ENCODE measurements at places on chromosomes 3 and 15.
A peak's percentile ranks its signal among the peaks of the same experiment; 100 is the strongest.

GRCh38 chr15:93073465-93073952 lies 15.5 kb downstream of the RGMA start:
- DNase-seq, result no peak

GRCh38 chr3:111351334-111351733 lies 190.7 kb upstream of the CD96 start:
- no peak for DNase-seq

DNA sequence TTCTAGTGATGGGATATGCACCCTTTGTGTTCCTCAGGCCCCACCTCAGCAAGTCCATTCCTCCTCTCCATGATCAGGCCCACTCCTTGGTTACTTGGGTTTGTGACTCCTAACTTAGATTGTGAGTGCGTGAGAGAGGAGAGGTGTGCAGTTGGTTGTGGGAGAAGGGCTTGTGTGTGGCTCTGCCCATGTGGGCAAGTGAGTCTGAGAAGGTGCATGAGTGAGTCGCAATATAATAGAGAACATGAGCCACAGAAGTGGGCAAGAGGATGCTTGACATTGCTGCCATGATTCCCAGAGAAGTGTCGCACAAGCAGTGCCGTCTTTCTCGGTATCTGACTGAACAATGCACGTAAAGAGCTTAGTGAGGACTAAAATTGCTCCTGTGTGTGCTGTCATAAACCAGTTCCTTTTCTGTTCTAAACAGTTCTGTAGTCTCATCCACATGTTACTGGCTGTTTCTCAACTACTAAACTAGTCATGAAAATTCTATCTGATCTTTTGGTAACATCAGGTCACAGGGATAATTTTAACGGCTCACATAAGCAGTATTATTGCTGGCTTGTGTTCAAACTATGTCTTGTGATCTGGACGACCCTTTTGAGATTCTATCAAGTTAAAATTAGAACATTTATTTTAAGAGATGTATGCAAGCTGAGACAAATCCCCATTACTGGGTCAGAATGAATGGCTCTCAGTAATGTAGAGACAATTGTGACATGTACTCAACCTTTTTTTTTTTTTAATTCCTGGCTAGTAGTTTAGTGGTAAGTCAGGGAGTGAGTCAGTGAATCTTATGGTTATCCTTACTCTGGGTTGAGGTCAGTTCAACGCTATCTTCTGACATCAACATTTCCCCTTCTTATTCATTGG lies 25.6 kb downstream of the GYG1 start:
- no peak for DNase-seq

GRCh38 chr3:114627770-114628169 lies 333.9 kb downstream of the TIGIT start:
- no peak for DNase-seq

GRCh38 chr15:79003896-79004295 lies 59.0 kb upstream of the CTSH start:
- DNase-seq, result no peak

DNA sequence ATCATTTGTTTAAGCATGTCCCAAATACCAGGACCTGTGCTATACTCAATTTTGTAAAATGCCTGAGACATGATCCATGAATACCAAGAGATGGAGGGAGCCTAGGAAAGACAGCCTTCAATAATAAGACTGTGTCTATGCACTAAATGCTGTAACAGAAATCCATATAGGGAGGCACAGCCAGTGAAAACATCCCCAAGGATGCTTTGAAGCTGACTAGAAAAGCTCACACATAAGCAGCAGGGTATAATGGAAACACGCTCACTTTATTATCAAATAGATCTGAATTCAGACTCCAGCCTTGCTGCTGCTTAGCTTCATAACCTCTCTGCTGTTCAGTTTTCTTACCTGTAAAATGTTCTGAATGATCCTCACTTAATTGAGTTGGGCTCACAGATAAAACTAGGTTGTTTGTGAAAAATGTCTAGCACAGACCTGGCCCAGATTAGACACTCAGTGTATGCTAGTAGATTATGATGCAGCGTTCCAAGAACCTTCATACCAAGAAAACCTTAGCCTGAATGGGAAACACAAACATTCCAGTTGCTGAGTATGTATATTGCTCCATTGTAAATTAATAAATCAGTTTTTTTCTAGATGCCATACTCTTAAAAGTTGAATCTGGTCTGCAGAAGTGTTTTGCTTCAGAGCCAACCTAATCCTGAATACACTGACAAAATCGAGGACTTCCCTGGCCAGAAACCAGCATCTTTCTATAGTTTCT lies 3.8 kb upstream of the LARP6 start:
- no peak for DNase-seq

- no peak for DNase-seq
Measured at GRCh38 chr3:194492001-194492400, 5.2 kb upstream of the ATP13A3 start.

DNA sequence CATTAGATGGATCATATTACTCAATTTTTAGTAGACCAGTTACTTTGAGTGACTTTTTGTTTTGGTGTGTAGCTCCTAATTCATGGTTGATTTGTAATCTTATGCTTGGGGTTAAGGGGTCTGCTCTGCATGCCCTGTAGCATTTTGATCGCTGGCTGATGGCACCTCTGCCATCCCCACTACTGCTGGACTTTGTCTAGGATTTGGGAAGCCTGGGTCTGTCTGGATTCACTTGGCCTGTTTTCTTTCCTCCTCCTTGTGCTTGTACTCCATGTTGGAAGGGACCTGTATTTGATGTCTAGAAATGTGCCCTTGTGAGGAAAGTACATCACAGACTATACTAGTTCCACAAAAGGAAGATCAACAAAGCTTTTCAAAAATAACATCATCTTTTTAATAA lies 154.1 kb downstream of the FNDC3B start:
- no peak for DNase-seq

DNA sequence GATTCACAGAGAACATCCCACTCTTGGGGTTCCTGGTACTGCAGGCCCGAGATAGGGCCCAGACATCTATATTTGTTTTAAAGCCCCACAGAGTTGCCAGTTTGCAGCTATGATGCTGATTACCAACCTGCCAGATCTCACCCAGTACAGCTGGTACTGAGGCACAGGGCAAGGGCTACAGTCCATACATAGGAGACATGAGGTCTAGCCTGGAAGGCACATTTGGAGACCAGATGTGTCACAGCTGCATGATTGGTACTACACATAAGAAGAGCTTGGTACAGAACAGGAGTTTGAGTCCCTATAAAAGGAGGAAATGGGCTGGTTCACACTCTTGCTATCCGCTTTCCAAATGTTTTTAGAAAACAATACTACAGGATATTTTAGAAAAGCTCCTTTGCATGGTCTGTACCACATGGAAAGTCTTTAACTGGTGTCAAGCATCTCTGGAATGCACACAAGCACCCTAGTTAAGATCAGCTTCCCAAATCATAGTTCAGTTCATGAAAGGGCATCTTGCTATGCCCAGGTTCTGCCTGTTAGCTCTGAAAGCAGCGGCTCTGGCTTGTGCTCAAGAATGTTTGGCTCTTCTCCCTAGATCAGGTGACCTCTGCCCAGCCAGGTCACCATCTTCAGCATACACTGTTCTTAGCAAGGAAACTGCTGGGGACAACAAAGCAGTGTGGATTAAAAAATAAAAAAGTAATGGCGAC lies 20.6 kb downstream of the MTMR14 start:
- no peak for DNase-seq

DNA sequence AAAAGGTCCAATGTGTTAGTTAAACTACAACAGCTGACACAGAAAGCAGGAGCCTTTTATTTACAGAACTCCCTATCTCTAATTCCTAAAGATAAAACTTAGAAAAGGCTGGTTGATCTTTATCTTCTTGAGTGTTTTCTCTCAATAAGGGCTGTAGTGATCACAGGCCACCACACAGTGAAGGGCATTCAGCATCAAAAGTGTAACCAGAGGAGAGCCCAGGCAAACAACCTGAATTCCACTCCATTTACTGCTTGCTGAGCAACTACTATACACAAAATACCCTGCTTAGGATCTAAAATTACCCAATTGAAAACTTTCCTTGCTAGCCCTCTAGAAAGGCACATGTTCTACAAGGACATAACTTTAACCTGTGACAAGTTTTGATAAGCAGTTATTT lies 122.7 kb downstream of the MEIS2 start:
- DNase-seq, result no peak

DNA sequence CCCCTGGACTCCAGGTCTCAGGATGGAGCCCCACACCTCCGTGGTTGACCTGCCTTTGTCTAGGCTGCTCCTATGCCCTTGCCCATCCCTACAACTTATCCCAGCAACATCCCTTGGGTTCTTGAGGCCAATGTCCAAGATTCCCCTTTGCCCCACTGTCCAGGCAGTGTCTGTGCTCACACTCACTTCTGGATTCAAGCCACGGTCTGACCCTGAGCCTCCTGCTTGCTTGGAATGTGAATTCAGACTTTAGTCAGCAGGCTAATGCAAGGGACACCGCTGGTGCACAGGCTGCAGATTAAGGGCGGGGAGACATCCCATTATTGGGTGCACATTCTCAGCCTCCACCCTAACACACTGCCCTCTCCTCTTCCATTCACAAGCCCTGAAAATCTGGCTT lies 154.1 kb downstream of the WNT5A start:
- no peak for DNase-seq

GRCh38 chr3:12965999-12966846 lies 107.0 kb downstream of the IQSEC1 start:
- no peak for DNase-seq

GRCh38 chr3:20574746-20575145 lies 388.7 kb upstream of the SGO1 start:
- DNase-seq, result no peak

GRCh38 chr3:5480190-5480589 lies 292.7 kb downstream of the EDEM1 start:
- no peak for DNase-seq

DNA sequence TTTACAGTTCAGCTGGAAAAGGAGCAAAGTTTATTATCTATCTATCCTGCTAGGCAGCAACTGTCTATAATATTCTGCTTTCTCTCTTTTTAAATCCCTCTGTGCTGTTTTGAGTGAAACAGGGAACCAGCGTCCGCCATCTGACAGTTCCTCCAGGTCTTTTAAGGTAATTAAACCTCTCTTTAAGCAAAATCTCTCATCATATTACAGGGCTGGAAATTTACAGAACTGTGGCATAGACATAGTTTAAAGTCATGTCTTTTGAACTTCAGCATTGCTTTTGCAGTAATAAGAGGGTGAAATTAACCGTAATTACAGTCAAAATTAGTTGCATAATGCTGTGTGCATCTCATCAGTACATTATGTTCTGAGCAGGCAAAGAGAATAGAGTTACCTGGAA lies 263.4 kb upstream of the KCNMB2 start:
- DNase-seq, result no peak

GRCh38 chr15:39942101-39942752 lies 8.3 kb downstream of the EIF2AK4 start:
- no peak for DNase-seq

DNA sequence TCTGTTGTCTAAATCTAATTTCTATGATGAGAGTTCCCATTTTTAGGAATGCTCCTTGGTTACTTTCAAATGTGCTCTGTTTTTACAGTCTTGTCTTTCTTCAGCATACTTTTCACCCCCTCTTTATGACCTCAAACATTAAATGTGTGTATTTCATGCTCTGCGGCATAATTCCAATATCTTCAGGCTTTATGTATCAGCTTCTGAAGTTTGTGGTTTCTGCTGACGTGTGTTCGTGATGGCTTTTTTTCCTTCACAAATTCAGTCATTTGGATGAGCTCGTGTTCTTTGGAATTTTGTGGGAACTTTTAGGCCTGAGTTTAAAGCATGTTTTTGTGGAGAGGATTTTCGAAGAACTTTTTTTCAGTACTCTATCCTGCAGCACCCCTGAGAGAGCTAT lies 97.7 kb upstream of the CHRNA7 start:
- no peak for DNase-seq

DNA sequence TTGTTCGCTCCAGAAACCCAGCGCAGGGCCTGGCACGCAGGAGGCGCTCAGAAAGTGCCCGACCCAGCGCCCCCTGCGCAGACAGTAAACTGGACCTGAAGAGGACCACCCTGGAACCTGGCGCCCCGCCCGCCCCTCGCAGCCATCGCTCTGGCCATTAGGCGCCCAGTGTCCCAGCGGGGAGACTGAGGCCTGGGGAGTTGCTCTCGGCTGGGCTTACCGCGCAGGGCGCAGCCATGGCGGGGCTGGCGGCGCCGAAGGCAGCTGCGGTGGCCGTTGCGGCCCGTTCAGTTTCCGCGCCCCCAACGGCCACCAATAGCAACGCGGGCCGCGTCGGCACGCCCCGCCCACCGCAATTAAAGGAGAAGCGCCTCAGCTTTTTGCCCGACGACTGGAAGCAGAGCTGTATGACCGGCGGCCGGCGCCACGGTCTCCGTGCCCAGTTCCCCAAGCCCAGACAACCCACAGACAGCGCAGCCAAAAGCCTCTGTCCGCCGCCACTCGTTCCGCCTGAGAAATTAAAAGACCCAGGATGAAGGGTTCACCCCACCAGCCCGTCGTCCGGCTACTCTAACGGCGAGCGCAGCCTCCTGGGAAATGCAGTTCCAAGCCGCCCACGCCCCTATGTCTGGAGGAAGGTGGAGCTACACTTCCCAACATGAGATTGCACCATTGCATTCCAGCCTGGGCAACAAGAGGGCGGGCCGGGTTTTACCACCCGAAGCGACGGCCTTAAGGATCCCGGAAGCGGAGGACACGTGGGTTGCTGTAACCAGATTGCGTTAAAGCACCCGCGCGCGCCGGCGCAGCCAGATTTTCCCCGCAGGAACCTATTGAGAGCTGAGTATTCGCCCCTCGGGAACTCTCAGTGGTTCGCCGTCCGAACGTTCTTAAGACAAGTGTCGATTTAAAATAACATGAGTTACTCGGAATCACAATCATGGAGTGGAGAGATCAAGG lies at the start of gene POC1A:
TSS of gene POC1A (minus strand) at position 289 of the 960 bp plus-strand sequence. CDS start at position 238, 51 bp downstream.
- peak; percentile 96 for DNase-seq

DNA sequence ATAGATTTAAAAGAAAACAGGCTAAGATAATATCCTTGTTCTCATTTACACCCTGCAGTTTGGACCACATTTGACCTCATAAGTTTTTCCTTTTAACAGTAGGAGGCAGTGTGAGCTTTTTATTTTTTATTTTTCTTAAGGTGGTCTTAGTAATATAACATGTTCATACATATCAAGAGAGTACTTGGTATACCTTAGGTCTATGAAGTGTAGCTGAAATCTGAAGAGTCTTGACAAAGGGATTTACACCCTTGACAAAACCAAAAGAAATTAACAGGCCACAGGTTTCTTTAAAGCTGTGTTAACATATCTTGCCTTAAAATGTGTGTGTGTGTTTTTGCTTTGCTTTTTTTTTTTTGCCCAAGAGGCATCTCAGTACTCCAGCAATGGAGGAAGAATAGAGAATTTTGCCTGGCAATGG lies 3.2 kb downstream of the RAP2B start:
- no peak for DNase-seq

- peak; percentile 4 for DNase-seq
Measured at GRCh38 chr3:66858656-66859381, 139.3 kb upstream of the KBTBD8 start.
